Activated CD4-positive, alpha-beta memory T cell treated with anti-CD3 and anti-CD28 coated beads for 36 hours (primary cell): ENCODE measurements at places on chromosomes 1 and 21.

DNA sequence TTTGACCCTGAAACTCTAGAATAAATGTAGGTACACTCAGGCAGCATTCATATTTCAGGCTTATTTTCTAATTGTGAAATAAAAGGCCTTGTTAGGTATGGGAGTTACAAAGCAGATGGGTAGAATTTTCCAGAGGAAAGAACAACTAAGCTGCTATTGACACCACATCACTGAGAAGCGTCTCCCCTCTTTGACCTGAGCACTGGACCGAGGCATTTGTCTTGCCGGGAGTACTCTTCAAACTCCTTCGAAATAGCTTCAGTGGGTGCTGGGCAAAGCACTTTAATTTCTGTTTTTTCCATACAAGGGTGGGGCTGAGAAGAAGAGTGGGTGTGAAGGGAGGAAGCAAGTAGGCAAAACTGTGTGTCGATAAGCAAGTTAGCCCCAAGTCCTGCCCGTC, 36.4 kb downstream of the ABCA4 start:
- DNase-seq: no peak

GRCh38 chr1:240612811-240613210, 856 bp upstream of the GREM2 start:
- DNase-seq: no peak

DNA sequence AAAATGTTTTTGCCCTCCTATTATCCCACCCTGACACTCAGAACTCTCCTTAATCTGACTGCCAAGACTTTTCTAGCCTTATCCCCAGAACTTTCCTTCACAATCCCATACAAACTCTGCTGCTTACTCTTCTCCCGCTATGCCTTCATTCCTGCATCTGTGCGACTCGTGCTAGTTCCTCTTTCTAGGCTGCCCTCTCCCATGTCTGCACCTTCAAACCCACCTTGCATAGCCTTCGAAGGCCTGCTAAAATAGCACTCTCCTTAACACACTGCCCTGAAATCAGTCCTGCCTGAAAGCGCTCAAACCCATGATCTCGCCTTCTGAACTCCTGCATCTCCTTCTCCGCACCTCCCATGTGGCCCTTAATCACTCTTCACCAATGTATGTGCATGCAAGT, 2.5 kb upstream of the NCF2 start:
- DNase-seq: no peak

- DNase-seq: peak; percentile 24
Observed at GRCh38 chr21:36706951-36707762, 8.2 kb downstream of the SIM2 start.

- no peak for DNase-seq
Observed at GRCh38 chr1:222950892-222951291, 136.1 kb downstream of the DISP1 start.

DNA sequence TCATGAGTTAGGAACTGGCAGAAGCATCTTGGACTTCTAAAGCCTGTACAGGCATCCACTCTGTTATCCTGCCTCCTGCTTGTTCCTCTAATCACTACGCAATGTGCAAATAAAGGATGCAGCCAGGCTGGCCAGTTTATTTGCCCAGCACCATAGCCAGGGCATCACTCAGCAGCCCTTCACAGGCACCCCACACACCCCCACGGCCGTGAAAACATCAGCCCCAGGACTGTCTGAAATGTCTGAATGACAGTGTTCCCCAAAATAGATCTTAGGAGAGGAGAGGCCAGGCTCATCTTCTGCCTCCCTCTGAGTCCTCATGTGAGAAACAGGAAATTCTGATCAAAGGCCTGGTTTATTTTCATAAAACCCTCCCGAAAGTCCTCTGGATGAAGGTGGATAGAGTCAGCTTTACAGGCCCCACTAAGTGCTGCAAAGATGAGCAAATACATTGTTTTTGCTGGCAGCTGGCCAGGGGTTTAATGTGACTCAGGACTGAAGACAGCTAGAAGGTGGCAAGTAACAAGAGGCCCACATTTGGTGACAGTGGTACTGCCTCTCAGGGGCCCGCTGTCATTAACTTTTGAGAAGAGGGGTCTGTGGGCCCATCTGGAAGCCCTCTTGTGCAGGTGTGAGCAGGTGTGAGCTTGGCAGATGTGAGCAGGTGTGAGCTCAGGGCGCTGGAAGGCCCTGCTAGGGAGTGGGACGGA, 32.9 kb downstream of the GRHL3 start:
- peak; percentile 87 for DNase-seq

DNA sequence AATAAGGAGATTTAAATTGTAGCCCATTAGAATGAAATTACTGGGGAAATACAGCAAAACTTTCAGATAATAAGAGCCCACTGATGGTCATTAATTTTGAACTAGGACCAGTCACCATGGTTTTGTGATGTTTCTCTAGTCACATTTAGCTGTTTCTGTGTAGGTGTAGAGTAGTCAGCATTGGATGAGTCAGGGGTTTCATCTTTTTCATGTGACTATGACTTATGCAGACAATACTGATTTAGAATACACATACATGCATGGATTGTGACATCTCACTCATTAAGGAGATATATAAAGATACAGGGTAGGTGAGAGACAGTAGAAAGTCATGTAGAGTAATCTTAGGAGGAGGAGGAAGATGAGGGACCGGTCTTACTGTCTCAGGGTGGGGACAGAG, 1192.7 kb downstream of the KCNT2 start:
- no peak for DNase-seq

DNA sequence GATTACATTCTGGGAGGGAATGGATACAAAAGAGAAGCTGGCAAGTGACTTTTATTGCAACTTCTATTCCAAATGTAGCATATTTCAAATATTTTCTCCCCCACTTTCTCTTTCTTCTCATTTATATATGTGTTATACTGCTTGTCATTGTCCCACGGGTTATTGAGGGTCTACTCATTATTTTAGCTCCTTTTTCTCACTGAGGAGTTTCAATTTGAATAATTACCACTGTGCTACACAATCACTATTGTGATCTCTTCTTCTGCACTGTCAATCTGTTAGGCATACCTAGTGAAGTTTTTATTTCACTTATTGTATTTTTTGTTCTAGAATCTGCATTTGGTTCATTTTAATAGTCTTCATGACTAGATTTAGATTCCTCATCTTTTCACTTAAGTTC, 339.7 kb downstream of the PTPRC start:
- no peak for DNase-seq

GRCh38 chr1:3986686-3987218, 86.7 kb upstream of the C1orf174 start:
- DNase-seq: no peak

GRCh38 chr1:72745413-72745812, 463.1 kb upstream of the NEGR1 start:
- no peak for DNase-seq

DNA sequence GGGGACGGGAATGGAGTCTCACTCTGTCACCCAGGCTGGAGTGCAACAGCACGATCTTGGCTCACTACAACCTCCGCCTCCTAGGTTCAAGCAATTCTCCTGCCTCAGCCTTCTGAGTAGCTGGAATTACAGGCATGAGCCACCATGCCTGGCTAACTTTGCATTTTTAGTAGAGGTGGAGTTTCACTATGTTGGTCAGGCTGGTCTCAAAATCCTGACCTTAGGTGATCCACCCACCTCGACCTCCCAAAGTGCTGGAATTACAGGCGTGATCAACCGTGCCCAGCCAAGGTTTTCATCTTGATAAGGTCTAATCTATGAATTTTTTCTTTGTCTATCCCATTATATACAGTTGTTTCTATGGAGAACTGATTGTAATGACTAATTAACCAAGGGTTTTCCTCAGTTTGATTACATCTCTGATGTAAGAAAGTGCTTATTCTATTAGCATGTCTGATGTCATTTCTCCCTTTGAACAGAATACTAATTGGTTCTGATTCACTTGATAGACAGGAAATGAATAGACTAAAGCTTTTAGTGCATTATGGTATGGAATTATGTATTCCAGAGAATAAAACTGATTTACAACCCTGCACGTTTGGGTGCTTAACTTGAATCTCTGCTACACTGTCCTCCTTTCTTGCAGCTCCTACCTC, 11.9 kb downstream of the PACC1 start:
- no peak for DNase-seq

GRCh38 chr1:237324226-237324625, 282.2 kb downstream of the RYR2 start:
- DNase-seq: no peak

DNA sequence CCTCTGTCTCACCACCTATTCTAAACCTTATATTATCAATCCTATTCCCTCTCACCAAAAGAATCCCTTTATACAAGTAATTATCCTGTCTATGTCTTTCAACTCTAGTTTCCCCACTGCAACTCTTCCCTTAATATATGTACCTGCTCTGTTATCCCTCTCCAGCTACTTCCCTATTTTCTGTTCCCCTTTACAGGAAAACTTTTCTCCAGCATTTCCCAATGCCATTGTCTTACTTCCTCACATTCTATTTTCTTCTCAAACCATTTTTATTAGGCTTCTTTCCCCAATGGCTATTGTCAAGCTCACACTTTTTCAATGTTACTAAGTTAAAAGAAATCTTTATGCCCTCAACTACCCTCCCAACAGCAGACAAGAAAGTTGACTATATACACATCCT, 11.6 kb downstream of the DPYD start:
- no peak for DNase-seq

GRCh38 chr1:185853739-185854138, 119.5 kb downstream of the HMCN1 start:
- no peak for DNase-seq

DNA sequence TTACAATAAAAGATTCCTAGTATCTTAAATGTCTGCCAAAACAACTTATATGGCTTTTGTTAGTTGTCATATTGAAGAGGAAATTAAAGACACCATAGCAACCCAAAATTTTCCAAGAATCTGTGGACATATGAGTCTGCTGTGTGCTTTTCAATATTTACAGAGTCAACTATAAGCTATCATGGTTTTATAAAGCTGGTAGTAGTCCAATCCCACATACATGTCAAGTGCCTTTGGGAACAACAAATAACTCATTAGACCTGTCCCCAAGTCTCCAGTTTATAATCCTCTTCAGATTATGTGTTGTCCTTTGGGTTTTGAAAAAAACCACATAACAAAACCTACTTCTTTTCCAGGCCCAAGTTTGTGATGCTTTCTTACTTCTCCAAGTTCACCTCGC, 293.8 kb upstream of the USP25 start:
- DNase-seq: no peak

GRCh38 chr1:224192082-224192788, 9.2 kb downstream of the DEGS1 start:
- peak; percentile 39 for DNase-seq

- no peak for DNase-seq
Observed at GRCh38 chr1:162996261-162996660, 72.9 kb upstream of the RGS4 start.

- DNase-seq: no peak
Observed at GRCh38 chr21:46212721-46213484, 15.7 kb downstream of the LSS start.

GRCh38 chr1:55582084-55582483, 366.9 kb upstream of the USP24 start:
- no peak for DNase-seq

- DNase-seq: no peak
Observed at GRCh38 chr1:229360420-229360819, 17.6 kb upstream of the CCSAP start.

GRCh38 chr1:54559111-54559548, 11.1 kb downstream of the ACOT11 start:
- no peak for DNase-seq

GRCh38 chr1:111513410-111514020, 10.1 kb upstream of the ADORA3 start:
- no peak for DNase-seq

DNA sequence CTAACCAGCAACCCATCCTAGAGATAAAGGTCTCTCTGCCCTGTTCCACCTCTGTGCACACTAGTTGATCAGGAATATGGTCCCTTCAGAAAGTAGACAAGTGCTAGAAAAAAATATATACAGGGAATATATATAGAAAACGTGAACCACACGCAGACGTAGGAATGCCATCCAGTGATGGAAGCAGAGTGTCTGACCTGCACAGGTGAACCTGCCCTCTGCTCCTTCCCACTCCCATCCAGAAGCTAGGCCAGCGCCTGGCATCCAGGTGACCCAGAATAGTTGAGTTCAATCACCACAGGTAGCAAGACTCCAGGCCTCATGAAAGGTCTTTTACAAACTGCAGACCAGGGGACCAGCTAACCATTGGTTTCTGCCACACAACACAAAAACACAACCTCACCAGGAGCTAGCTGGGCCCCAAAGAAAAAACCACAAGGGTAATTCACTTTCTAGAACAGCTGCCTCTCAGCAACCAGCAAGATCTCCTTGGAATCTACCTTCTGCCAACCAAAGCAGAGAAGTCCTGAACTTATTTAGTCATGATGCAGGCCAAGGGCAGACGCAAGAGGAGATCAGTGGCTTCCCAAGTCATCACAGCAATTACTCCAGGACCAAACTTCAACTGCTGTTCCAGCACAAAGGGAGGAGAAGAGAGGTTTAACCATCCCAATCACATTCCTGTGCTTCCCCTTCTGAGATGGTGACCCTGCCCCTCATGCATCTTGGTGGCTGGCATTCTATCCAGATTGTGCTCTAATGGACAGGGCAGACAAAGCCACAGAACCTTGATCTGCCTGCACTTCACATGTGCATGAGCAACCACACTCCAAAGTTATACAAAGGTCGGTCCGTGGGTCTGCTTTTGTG, 53.0 kb downstream of the GPR161 start:
- DNase-seq: no peak

DNA sequence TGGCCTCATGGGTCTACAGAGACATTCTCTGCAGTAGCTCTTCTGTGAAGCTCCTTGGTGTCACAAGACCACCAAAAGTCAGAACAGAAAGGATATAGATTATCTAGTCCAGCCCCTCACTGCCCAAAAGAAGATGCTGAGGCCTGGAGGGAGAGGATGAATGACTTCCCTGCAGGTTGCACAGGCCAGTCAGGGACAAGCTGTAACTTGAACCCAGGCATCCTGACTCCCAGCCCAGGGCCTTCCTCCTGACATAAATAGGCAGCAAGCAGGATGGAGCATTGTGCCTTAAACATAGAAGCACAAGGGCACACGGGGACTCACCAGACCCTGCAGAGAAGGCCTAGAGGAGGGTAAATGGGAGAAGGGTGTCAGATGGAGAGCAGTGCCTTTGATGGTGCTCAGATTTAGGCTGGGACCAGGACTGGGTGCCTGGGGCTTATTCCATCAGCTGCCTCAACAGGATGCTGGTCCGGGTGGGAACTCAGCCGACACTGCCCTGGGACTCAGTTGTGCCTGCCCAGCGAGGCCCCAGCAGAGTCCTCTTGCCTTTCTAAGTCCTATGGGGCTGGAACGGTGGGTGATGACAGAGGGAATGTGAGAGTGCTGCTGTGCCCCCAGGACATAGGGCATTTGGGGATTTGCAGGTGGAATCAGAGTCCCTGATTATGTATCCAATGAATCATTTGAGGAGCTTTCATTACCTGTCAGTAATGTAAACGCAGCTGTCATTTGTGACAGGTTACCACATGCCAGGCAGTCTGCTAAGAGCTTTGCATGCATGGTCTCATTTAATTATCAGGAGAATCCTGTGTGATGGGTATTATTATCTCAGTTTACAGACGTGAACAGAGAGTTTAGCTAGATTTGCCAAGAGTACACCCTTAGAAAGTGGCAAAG, 13.2 kb downstream of the S100A7A start:
- DNase-seq: no peak

- no peak for DNase-seq
Observed at GRCh38 chr1:154837672-154838171, 32.4 kb downstream of the KCNN3 start.

GRCh38 chr1:28756846-28757245, 20.1 kb downstream of the YTHDF2 start:
- DNase-seq: no peak

- DNase-seq: peak; percentile 30
Observed at GRCh38 chr1:27968692-27969091, 8.9 kb downstream of the XKR8 start.

GRCh38 chr1:6987940-6988339, 202.7 kb downstream of the CAMTA1 start:
- no peak for DNase-seq

GRCh38 chr1:180515364-180515763, 13.0 kb upstream of the ACBD6 start:
- DNase-seq: no peak
